DMS153 (cell line): ENCODE measurements at places on chromosomes 3 and 15.

DNA sequence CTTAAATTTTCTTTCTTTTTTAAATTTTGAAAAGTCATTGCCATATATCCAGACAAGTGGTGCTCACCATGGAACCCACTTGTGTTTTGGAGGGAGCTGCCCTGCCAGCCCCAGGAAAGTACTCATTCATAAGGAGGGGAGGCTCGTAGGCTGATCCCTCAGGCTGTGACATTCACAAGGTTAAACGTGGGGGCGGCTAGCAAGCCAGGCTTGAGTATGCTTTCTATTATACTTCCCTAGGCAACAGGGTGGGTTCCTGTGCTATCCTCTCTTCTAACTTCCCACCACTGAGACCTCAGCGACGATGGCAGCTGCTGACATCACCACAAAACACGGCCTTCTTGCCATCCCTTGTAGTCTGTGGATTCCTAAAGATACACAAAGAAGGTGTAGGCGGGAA lies 160.5 kb upstream of the C2CD4B start:
- DNase-seq = no peak

DNA sequence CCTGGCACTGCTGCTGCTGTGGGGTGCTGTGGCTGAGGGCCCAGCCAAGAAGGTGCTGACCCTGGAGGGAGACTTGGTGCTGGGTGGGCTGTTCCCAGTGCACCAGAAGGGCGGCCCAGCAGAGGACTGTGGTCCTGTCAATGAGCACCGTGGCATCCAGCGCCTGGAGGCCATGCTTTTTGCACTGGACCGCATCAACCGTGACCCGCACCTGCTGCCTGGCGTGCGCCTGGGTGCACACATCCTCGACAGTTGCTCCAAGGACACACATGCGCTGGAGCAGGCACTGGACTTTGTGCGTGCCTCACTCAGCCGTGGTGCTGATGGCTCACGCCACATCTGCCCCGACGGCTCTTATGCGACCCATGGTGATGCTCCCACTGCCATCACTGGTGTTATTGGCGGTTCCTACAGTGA lies 2.1 kb downstream of the GRM2 start:
- DNase-seq = no peak

- DNase-seq = no peak
Measured at GRCh38 chr3:128849911-128850455, 29.4 kb upstream of the ACAD9 start.

DNA sequence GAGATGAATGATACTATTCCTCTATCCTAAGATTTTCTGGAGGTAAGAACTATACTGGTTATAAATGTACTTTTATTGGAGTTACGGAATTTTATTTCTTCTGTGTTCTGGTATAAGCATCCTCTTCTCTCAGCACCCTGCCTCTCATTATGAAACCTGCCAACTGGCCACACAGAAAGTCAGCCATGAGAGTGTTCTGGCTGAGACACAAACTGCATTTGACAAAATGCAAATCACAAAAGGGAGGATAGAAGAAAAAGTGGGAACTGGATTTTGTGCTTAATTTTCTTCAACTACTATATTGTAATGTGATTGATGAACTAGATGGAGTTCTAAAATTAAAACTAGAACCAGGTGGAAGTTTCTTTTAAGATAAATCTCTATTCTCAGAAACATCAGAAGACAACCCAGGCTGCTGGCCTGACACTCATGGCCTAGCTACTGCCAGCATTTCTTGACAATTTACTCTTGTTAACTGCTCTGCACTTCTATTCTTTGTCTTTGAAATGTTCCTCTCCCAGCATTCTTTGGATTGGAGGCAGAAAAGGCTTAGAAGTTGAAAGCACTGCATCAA lies 143.1 kb downstream of the WDR76 start:
- no peak for DNase-seq

DNA sequence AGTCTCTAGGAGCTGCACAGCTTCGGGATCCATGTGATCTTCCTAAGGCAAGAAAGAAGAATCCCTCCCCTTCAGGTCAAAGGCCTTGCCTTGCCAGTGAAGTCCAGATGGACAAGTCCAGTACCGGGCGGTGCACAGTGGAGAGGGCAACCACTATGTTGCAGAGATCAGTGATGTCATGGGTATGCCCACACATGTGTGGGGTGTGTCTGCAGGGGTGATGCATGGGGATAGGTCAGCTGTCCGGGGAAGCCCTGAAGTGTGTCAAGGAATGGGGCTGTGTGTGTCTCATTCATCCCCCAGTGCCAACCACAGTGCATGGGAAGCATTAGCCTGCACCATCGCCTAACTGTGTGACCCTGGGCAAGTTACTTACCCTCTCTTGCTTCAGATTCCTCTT lies 66.5 kb downstream of the TLE3 start:
- no peak for DNase-seq

- DNase-seq = peak; percentile 85
Measured at GRCh38 chr15:71278989-71279756, 163.9 kb downstream of the THSD4 start.

- DNase-seq = no peak
Measured at GRCh38 chr3:87621667-87622066, 345.3 kb upstream of the POU1F1 start.

- no peak for DNase-seq
Measured at GRCh38 chr3:50173685-50174516, 17.5 kb upstream of the GNAT1 start.

DNA sequence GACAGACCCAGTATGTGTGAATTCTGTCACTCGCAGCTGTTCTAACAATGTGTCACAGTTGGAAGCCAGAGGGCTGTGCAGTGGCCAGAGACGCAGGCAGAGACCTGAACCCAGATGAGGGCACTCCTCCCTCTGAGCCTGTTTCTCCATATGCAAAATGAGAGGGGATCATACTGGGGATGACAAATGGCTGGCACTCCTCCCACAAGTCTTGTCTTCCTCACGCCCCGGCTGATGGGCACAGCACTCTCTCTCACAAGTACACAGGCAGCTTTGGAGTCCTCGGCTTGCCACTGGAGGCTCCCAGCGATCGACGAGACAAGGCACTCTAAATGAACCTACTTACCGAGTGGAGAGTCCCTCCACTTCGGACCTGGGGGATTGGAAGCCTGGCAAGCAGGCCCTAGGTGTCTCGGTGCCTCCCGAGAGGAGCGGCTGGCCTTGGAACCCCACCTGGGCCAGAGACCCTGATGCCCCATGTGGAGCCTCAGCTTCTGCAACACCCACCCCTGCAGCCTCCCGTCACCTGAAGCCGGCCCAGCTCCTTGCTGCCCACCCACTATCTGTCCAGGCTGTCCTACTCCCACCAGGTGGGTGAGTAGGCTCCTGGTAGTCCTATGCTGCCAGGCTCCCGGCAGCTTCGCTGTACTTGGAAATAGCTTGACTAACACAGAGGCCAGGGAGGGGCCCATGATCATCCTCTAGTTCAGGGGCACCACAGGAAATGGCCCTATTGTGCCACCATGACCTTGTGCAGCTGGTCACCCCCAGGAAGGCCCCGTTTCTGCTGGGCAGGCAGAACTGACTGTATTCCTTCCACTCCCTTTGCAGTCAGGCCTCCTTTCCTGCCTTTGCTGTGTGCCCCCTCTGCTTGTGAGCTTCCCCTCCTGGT lies 65.0 kb upstream of the IQSEC1 start:
- DNase-seq = no peak

GRCh38 chr3:64491843-64492242 lies 196.0 kb downstream of the ADAMTS9 start:
- DNase-seq = no peak

GRCh38 chr15:99511866-99512661 lies 53.7 kb upstream of the MEF2A start:
- DNase-seq = no peak

GRCh38 chr3:115657168-115657567 lies 33.9 kb downstream of the GAP43 start:
- DNase-seq = no peak

DNA sequence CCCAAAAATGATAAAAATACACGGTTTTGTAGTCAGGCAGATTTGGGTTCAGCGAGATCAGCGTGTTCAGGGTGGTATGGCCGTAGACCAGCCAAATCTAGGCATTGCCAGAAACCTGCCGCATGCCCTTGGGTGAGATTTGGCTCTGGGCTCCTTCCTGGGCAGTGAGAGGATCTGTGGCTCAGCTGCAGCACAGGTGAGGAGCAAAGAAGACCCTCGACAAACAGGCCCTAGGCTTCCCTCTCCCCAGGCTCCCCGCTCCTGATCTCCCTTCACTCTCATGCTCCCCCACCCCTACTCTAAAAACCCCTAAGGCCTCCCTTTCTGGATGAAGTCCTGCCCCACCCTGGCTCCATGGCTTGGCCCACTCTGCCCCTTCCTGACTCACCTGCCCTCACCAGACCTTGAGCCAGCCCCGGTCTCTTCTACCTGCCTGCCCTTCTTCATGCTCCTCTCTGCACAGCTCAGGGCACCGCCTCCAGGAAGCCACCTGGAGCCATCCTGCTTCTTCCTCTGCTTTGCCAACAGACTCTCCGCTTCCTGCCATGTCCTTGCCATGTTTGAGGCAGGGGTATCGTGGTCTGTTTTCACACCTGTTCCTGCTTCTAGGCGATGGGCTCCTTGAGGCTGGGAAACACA lies 88.1 kb downstream of the CORO2B start:
- no peak for DNase-seq

DNA sequence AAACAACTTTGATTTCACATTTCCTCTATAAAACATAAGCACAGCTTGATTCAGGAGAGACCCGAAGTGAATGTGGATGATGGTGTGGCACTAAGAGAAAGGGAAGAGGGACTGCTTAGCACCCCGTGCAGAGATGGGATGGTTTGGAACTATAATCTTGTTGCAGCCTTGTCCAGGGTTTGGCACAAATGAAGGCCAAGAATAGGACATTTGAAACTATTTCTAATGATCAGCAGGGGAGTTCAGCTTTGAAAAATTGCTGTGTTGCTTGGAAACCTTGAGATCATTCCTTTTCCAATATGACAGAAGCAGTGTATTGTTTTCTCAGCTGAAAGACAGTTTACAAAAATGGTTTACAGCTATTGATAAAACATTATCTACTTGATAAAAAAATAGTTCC lies 49.7 kb downstream of the ASB7 start:
- DNase-seq = no peak

DNA sequence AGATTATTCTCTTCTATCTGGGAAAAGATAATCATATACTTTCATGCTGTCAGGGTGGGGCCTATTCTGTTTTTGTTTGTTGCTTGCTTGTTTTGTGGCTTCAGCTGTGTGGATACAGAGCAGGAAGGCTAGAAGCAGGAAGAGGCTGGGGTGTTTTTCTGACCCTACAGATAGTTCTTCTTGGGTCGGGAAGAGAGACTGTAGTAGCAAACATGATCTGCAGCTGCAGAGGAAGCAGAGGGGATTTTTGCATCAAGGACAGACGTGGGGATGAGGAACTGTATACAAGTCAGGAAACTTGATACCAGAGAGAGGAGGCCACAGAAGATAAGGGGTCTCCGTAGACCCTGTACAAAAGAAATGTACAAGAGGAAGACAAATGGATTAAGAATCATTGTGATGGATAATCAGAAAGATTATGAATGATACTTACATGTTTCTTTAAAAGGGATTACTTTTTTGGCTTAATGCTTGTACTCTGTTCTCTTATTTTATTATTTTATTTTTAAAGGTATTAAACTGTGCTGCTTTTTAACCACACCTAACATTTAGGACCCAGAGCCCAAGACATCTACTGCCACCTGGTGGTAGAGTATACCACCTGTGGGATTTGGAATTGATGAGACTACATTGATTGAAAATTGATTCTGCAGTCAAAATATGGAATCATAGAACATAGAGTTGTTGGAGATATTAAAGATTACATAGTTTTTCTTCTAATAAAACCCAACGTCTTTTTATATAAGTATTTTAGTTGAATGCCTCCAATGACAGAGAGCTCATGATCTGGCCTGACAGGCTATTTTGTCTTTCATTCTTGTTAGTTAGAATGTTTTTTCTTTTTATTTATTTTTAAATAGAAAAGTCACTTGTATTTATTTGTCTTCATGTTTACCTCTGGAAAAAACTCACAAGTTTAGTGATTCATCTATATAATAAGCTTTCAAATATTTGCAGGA lies 87.3 kb upstream of the ROPN1 start:
- DNase-seq = no peak

- DNase-seq = no peak
Measured at GRCh38 chr3:42514876-42515275, 12.4 kb downstream of the VIPR1 start.

- DNase-seq = no peak
Measured at GRCh38 chr15:62619526-62619925, 423.0 kb upstream of the TPM1 start.

- no peak for DNase-seq
Measured at GRCh38 chr3:42375121-42375800, 35.1 kb downstream of the LYZL4 start.

DNA sequence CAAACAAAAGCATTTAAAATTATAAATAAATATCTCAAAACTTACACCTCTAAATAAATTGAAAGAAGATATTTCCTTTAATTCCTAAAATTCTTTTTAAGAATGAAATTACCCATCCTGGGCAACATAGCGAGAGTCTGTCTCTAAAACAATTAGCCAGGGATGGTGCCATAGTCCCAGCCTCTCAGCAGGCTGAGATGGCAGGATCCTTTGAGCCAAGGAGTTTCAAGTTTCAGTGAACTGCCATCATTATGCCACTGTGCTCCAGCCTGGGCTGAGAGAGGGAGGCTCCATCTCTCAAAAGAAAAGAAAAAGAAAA lies 25.4 kb downstream of the AADAC start:
- DNase-seq = no peak

DNA sequence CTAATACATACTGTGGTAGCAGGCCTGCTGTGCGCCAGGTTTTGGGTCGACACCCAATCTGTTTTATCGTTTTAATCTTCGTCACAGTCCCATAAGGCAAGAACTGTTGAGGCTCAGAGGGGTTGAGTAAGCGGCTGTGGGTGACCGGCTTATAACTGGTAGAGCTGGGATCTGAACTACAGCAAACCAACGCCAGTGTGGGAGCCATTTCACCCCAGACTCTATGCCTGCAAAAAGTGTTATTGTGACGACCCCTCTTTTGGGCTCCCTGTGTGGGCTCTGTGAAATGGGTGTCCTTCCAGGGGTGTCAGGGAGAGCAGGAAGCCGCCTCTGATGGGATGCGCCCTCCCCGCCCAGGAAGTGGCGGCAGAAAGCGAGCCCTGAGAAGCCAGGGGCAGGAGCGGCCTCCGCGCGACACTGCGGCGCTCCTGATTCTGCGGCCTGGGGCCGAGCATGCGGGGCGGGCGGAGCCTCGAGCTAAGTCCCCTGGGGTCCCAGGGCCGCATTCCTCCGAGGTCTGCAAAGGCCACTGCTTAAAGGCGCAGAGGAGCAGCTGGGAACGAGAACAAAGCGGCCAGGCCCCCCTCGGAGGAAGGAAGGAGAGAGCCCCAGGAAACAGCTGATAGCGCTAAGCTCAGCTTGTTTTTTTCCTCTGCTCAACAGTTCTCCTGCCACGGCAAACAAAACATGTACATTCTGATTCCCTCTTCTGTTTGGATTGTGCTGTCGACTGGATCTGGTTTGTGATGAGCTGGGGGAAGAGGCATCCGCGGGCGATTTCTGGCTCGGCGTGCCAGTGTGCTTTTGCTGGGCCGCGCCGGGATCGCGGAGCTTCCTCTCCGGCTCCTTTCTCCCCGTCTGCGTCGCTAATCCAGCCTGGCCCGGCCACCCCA lies 33.9 kb downstream of the GRK7 start:
- DNase-seq = peak; percentile 31

GRCh38 chr15:85063522-85064079 lies 81.9 kb downstream of the PDE8A start:
- DNase-seq = no peak

GRCh38 chr3:196740481-196741248 lies 1.0 kb downstream of the PAK2 start:
- DNase-seq = no peak
